ENCODE measurements at places on chromosomes 5 and 9.

DNA sequence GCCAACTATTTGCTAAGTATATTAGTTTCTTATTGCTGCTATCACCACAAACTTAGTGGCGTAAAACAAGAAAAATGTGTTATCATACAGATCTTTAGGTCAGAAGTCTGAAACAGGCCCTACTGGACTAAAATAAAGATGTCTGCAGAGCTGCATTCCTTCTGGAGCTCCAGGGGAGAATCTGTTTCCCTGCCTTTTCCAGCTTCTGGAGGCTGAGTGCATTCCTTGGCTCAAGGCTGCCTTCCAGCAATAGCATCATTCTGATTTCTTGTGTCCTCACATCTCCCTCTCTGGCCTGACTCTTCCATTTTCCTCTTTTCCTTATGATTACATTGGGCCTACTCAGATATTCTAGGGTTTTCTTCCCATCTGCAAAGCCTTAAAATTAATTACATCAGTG, 15.9 kb downstream of the MAN2A1 start:
- DNase-seq: no peak

GRCh38 chr5:151868451-151868850, 56.2 kb downstream of the GLRA1 start:
- DNase-seq: no peak

- DNase-seq: no peak
Measured at GRCh38 chr5:137808503-137809135, 54.5 kb upstream of the HNRNPA0 start.

GRCh38 chr5:38648703-38649291, 92.4 kb upstream of the LIFR start:
- no peak for DNase-seq
